ENCODE measurements at places on chromosomes 12 and 14. TPM values are rescaled to one million over a fixed set of nuclear protein-coding genes. Genes with fewer than 3 reads are reported as not detected.

The CAPZA3 gene
- total RNA-seq: not detected

The SMIM41 gene
- total RNA-seq: not detected

The ERP27 gene
- total RNA-seq: 0.44 TPM

The C1R gene
- total RNA-seq: 488 TPM

The GZMH gene
- total RNA-seq: not detected

The TAS2R8 gene
- total RNA-seq: 0.26 TPM

The MYH6 gene
- 11,820 TPM for total RNA-seq

The SMOC1 gene
- total RNA-seq: 5.4 TPM

The PCED1B gene
- total RNA-seq: 1.9 TPM

The SDR9C7 gene
- total RNA-seq: not detected

The CCNB1IP1 gene
- total RNA-seq: 49.2 TPM

The FAM186B gene
- total RNA-seq: 0.29 TPM

The CD4 gene
- total RNA-seq: 24.2 TPM

The HOXC9 gene
- total RNA-seq: not detected

The GZMB gene
- total RNA-seq: 0.47 TPM

The RNASE2 gene
- total RNA-seq: 1.6 TPM

The SLC25A21 gene
- total RNA-seq: 0.77 TPM

The CIDEB gene
- 6.4 TPM for total RNA-seq

The GPR162 gene
- 5.3 TPM for total RNA-seq

The SOAT2 gene
- not detected for total RNA-seq

The SYT1 gene
- 0.68 TPM for total RNA-seq

The FBXL14 gene
- 7.0 TPM for total RNA-seq

The SERPINA10 gene
- not detected for total RNA-seq

The HOXC11 gene
- not detected for total RNA-seq

The MMP14 gene
- 51.2 TPM for total RNA-seq

The RARG gene
- total RNA-seq: 24.1 TPM

The B4GALNT1 gene
- 3.3 TPM for total RNA-seq

The BCL11B gene
- total RNA-seq: 0.29 TPM

The GCH1 gene
- total RNA-seq: 2.1 TPM

The CCDC177 gene
- total RNA-seq: not detected

The UNC119B gene
- 18.2 TPM for total RNA-seq

The TGFB3 gene
- 35.1 TPM for total RNA-seq

The PLEKHD1 gene
- 0.15 TPM for total RNA-seq

The SSPN gene
- total RNA-seq: 114 TPM

The KCNJ8 gene
- total RNA-seq: 31.2 TPM

The TBC1D30 gene
- 3.0 TPM for total RNA-seq

Measured in left cardiac atrium (tissue), 4 donors.